CD8-positive, alpha-beta memory T cell (primary cell): ENCODE measurements at places on chromosomes 1 and 21.
A peak's percentile ranks its signal among the peaks of the same experiment; 100 is the strongest.

DNA sequence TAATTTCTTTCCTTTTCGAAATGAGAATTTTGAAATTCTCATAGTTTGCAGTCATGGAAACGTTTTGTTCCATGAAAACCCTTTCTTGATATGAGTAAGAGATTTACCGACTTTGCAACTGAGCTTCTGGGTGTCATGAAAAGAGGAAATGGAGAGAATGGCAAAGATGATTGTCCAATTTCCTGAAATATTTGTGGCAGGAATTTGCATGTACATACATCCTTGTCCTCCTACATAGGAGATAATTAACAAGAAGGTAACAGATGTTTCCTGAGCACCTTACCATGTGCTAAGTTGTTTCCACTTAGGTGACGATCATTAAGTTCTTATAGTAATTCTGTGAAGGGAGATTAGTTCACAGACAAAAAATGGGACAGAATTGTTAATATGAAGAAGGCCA lies 170.7 kb downstream of the NEGR1 start:
- no peak for DNase-seq

DNA sequence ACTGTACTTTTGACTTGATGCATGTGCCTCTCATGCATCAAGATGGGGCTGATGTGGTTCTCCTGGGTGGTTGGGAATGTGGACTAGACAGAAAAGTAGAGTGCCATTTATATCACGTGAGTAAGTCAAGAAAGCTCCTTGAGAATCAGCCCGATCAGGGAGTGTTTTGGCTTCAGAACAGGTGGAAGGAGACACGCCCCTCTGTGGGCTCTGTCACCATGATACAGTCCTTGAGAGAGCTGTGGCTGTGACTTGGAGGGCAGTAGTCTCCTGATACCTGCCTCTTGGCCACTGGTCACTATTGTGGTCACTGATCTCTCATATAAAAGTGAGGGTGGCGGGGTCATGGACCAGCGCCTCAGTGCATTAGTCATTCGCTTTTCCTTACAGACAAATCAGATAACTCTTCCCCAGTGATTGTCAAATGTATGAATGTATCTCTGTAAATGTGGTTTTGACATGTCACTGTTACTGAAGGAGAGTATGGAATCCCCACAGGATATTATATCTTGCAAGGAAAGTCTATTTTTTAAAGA lies 8.9 kb upstream of the C4BPB start:
- no peak for DNase-seq

DNA sequence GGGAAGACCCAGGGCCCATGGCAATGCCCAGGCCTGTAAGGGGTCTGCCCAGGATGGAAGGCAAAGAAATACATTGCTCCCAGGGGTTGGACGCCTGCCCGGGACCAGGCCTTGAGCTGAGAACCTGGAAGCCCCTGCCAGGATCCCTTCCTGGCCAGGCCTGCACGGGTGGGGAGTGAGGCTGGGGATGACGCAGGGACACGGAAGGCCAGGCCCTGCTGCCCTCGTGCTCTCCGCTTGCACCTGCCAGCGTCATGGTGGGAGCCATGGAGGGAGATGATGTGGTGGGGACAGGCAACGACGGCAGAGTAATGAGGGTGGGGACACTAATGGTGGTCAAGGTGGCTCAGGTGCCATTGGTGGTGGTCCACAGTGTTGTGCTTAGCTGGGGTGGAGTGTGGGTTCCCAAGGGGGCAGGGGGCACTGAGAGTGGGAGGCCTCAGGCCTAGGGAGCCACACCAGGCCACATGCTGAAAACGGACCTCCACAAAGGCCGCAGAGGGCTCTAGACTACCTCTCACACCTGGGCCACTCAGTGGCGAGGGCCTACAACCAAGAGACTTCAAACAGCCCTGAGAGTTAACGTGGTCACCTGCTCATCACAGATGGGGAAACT lies 4.3 kb downstream of the HES3 start:
- no peak for DNase-seq

GRCh38 chr1:53155534-53155933 lies 13.1 kb upstream of the SLC1A7 start:
- no peak for DNase-seq

- no peak for DNase-seq
Observed at GRCh38 chr1:21781815-21782348, 1.1 kb downstream of the USP48 start.

DNA sequence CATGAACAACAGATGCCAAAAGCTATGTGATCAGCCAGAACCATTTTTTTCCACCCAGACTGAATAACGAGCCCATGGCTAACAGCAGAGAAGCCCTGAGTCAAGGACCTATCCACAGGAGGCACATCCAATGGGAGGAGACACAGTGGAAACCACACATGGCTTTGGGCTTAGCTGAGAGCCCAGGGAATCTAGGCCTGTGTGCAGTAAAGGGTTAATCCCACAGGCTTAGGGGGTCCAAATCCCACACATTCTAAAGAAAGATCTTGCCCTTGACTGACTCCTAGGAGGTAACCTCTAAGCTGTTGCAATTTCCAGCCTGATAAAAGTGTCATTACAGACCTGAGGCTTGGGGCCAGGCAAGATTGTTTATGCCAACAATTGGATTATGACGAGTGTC lies 194.5 kb downstream of the DSCAM start:
- DNase-seq = no peak

- no peak for DNase-seq
Observed at GRCh38 chr1:42206164-42206563, 41.6 kb upstream of the GUCA2A start.

GRCh38 chr1:167175901-167176300 lies 44.8 kb upstream of the POU2F1 start:
- no peak for DNase-seq

DNA sequence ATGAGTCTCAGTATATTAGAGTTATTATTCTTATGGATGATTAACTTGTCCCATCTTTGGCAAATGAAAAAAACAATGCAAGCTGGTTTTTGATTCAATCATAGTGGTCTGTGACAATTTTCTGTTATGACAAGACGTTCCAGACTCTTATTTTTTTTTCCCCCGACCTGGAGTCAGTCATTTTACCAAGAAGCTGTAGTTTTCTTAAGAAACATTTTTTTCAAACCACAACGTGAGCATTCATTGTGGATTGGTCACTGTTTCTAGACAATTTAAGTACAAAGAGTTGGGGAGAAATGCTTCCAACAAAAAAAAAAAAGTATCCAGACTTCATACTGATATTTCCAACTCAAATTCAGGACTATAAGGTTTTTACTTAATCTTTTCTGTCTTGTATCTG lies 8.0 kb upstream of the ANGPTL3 start:
- no peak for DNase-seq

DNA sequence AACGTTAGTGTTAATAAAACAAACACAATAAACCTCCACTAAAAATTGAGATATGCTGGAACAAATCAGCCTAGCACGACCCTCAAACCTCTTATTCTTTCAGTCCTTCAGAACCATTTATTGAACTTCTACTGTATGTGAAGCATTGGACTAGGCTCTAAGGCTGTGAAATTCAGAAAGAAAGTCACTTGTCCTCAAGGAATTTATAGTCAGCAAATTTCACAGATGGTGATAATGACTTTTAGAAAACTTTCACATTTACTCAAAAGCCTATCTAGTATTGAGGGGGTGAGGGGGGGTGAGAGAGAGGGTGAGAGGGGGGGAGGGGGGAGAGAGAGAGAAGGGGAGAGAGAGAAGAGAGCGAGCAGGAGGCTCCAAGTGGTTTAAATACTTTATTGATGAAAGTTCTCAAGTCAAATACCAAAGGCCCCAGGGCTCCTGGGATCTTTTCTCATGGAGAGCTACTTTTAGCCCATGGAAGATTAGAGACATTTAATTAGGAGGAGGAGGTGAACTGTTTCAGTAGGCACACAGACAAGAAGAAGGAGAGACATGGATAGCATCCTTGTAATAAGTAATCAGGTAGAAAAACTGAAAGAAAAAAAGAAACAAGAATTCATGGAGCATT lies 66.3 kb upstream of the SSX2IP start:
- DNase-seq = no peak

- DNase-seq = no peak
Observed at GRCh38 chr1:172292840-172293239, 127.6 kb upstream of the C1orf105 start.

GRCh38 chr1:145912128-145912641 lies 2.3 kb upstream of the ITGA10 start:
- DNase-seq = no peak

DNA sequence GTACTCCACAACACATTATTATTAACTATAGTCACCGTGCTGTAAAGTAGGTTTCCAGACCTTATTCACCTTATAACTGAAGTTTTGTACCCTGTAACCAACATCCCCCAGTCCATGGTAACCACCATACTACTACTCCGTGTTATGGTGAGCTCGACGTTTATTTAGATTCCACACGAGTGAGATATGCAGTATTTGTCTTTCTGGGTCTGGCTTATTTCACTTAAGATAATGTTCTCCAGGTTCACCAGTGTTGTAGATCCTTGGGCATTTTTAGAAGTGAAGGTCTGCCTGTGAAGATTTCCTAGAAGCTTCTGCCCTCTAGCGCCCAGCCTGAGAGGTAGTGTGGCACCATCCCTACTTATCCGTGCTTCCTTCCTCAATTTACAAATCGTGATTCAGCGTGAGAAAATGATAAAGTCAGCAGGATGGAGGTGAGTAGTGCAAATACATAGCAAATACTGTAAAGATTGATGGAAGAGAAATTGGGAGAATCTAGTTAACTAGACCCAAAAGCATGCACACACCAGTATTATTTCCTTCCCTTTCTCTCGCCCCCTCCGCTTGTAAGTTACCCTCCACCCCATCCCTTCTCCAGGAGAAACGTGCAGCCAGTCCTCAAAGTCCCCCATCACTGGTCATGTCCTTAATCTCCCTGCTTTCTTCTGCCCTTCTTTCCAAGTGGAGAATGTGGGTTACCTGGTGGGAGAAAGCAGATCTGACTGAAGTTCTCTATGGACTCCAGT lies 36.0 kb upstream of the DISC1 start:
- no peak for DNase-seq

- DNase-seq = no peak
Observed at GRCh38 chr1:215407575-215407974, 159.5 kb upstream of the KCTD3 start.

DNA sequence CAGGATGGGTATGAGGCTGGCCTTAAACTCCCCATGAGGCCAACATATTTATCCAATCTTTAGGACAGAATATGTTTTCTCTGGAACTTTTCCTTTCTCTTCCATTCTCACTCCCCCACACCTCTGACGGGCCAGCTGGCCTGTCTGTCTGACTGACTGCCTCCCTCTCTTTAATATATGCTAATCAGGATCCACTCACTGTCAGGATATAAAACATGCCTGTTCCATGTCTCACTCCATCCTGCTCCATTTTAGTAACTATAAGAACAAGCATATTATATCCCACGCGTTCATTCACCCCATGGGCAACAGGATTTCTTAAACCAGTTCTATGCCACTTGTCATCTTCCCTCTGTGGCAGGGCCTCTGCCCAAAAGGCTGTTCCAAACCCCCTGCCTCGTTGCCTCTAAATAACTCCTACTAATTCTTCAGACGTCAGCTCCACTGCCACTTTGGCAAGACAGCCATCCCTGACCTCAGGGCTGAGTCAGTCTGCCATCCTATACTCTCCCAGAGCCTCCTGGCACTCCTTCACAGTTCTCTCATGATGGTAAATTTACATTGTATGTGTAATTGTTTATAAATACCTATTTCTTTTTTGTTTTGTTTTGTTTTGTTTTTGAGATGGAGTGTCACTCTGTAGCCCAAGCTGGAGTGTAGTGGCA lies 84.3 kb upstream of the SPATA6 start:
- DNase-seq = no peak

DNA sequence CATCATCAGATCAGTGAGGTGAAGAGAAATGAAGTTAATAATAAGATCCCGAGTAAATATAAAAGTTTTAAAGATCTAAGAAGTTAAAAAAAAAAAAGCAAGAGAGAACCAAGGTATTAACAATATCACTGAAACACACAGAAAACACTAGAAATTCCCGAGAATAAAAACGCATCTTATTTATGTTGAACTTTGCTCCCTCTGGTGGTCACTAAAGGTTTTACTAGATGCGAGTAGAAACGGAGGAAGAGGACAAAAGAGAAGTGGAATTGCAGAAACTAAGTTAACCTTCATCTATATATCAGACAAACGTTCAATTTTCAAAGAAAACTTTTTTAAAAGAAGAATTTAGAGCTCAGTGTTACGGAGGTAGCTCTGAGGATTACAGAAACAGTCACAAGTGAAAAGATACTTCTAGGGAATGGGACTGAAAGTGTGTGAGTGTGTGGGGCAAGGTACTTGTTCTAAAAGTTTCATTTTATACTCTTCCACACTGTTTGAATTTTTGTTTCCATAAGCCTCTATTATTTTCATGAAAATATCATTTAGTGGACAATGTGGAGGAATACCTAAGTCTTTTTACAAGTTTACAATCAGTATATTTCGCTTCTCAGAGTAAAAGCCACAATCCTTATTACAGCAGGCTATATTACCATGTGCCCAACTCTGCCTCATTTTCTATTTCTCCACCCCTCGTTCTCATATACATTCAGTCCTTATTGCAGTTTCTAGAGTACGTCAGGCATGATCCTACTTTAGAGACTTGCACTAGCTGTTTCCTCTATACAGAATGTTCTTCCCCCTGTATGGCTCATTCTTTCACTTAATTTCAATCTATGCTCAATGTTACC lies 19.7 kb downstream of the ACBD6 start:
- peak; percentile 22 for DNase-seq

DNA sequence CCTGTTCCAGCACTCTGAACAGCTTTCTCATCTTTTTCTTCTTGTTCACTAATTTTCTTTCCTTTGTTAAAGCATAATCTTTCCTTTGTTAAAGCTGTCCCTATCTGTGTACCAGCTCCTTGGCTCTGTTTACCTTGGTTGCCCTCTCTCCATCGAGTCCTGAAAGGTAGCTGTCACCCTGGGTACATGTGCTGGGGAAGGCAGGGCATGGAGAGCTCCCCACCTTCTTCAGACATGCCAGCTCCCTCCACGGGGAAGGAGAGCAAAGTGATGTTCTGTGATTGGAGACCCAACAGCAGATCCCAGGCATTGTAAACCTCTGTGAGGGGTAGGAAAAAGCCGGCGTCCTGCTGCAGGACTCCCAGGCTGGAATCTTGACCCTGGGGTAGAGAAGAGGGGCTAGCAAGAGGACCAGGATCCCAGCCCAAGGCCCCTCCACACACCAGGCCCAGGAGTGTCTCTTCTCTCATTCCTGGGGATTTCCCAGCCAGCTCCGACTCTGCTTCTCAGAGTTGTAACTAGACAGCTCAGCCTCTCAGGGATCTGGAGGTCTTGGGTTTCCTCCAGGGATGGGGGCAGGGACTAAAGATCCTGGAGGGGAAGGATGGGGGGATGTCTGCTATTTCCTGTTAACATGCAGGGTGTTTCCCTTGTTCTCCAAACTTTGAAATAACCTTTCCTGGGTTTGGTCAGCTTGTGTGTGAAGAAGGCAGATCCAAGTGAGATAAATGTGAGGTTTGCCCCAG lies 34.4 kb downstream of the TMCC2 start:
- no peak for DNase-seq

- DNase-seq = no peak
Observed at GRCh38 chr1:51294566-51295184, 35.7 kb downstream of the TTC39A start.

DNA sequence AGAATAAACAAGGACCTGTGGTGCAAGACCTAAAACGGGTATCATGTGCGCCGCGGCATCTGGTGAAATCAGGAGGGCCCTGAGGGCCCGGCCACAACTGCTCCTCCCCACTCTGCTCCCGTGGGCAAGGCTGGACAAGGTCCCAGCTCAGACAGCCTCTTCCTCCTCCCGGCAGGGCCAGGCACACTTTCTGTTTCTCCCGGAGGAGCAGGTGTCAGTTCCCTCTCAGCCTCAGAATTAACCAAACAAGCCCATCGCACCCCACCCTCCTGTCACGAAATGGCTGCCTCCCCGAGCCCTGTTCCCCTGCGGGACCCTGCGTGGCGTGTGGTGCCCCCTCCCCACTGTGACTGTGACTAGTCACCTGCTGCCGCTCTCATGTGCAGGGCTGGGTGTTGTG lies 15.2 kb downstream of the PTTG1IP start:
- DNase-seq = no peak
